ENCODE measurements at places on chromosomes 1 and 21.

DNA sequence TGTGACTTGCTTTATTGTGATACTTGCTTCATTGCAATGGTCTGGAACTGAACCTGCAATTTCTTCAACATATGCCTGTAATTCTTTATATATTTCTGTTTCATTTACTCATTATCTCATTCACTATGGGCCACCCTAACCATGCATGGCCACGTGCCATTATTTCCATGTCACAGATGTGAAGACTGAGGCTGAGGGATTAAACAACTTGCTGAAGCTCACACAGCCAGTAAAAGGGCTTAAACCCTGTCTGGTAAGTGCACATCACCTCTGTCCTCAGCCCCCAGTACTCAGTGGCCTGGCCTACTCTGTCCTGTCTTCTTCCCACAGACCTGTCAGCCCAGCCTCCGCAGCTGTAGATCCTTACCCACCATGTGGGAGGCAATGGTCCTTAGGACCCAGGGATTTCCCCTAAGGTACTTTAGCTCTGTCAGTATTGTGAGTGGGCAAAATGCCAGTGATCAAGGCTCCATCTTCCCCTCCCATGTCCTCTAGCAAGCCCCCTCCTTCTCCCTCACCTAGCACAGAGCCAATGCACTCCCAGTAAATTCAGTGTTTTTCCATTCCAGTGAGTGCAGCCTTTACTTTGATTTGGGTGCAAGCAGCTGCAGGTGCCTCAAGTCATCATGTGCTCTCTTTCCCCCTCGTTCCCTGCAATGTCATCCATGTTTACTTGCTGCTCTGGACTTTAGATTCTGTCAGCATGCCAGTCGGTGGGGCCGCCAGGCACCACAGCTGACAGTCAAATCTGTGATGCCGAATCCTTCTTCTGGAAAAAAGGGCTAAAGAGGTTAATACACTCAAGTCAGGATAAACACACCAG lies 228.2 kb upstream of the PROX1 start:
- no peak for DNase-seq

- DNase-seq = no peak
These were observed 53.2 kb upstream of the MRPS6 start for GRCh38 chr21:34020005-34020847.

- no peak for DNase-seq
These were observed 81.3 kb downstream of the CDC14A start for GRCh38 chr1:100433563-100433962.

- DNase-seq = no peak
These were observed 32.8 kb upstream of the GREM2 start for GRCh38 chr1:240644732-240645131.

- no peak for DNase-seq
These were observed 2603.7 kb upstream of the TPTE start for GRCh38 chr21:7917729-7918128.

GRCh38 chr1:100930494-100930893 lies 34.6 kb downstream of the SLC30A7 start:
- no peak for DNase-seq

GRCh38 chr1:178335426-178335825 lies 161.3 kb downstream of the CLEC20A start:
- DNase-seq = no peak

DNA sequence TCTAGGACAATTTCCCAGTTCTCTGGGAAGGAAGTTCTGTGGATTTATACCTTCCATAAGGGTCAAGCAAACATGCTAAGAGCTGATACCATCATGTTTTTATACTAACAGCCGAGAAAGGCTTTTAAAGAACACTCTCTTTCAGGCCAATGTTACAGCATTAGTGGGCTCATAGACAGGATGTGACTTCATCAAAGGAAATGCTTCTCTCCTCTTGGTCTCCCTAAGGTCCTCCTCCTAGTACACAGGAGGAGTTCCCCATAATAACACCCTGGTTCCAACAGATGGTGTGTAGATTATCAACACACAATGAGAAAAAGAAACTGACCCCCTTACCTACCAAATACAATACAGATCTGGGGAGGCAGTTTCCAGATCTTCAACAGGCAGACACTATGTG lies 26.7 kb upstream of the GLIS1 start:
- DNase-seq = no peak

GRCh38 chr1:216785737-216786136 lies 62.5 kb upstream of the ESRRG start:
- no peak for DNase-seq

DNA sequence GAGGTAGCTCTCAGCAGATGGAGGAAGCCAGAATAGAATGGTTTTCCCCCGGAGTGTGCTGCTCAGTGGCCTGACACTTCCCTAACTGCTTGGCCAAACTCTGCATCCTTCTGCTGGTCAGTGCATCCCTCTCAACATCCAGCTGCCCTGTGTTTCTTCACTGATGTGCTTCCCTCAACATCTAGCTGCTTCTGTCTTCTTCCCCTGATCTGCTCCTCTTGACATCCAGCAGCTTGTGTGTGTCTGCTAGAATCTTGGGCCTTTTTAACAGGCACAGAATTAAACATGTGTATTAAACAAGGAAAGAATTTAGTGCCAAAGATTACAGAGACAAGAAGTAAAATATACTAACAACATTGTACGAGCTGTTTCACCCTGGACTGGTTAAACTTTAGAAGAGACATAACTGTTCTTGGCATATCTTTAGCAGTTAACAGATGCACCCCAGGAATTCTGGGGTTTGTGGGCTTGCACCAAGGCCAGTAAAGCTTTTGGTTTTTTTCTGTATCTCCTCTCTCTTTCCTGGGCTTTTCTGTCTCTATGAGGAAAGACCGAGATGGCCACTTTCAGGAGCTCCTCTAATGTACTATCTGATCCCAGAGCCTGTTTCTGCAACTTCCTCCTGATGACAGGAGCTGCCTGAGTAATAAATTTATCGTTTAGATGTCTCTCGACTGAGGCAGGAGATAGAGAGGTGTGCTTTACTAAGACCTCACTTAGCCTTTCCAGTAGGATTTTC lies 34.8 kb upstream of the HSD3B1 start:
- DNase-seq = no peak

DNA sequence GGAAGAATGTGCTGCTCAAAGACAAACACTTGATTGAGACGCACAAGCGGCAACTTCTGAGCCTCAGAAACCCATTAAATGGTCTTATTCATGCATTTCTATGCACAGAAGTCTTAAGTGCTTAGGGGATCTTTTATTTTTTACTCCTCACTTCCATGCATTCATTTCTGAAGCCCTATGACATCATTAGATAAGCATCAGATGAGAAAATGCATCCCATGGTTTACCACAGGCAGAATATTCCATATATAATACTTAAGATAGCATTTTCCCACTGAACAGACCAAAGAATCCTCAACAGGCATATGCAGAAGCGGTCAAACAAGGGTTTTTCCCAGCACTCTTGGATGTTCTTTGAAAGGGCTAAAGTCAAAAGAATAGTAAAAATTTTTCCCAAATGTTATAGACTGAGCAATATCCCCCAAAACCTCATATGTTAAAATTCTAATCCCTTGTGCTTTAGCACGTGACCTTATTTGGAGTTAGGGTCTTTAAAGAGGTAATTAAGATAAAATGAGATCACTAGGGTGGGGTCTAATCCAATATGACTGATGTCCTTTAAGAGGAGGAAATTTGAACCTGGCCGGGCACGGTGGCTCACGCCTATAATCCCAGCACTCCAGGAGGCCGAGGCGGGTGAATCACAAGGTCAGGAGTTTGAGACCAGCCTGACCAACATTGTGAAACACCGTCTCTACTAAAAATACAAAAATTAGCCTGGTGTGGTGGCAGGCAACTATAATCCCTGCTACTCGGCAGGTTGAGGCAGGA lies 22.6 kb upstream of the FAM89A start:
- no peak for DNase-seq

- DNase-seq = no peak
These were observed 182.0 kb downstream of the PLA2G4A start for GRCh38 chr1:187010571-187011309.

DNA sequence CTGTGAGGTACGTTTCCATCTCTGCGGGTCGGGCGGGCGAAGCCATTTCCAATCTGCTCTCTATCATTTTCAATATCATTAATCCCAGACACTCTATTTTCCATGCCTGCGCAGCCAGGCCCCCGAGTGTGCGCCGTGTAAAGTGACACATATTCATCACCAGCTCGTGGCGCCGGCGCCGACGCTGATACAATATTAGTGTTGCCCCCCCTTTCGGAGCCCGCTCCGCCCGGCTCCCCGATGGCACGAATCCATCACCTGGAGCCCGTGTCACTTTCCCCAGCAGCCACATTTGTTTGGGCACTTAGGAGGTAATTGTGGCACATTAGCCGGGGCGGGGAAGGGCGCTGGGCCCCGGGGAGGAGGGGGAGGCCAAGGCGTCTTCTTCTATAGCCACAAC lies 33.7 kb upstream of the DMBX1 start:
- DNase-seq = no peak

DNA sequence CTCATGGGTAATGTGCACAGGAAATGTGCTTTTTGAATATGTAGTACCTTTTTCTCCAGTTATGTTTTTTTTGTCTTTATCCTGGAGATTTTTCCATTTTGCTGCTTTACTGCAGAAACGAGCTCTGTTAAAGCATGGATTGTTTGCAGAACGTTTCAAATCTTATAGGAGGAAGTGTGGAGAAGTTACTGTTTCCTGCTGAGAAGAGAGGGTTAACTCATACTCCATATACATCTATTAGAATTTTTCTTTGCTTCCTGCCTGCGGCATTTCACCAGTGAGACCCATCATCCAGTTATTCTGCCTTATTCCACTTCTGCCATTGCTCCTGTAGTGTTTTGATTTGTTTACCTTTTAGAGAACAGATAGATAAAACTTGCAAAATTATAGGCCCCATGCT lies 2.0 kb downstream of the RPRD2 start:
- no peak for DNase-seq

- DNase-seq = no peak
These were observed 272.1 kb upstream of the C1orf87 start for GRCh38 chr1:60345621-60346020.
